ENCODE measurements at places on chromosomes 11 and 22.

DNA sequence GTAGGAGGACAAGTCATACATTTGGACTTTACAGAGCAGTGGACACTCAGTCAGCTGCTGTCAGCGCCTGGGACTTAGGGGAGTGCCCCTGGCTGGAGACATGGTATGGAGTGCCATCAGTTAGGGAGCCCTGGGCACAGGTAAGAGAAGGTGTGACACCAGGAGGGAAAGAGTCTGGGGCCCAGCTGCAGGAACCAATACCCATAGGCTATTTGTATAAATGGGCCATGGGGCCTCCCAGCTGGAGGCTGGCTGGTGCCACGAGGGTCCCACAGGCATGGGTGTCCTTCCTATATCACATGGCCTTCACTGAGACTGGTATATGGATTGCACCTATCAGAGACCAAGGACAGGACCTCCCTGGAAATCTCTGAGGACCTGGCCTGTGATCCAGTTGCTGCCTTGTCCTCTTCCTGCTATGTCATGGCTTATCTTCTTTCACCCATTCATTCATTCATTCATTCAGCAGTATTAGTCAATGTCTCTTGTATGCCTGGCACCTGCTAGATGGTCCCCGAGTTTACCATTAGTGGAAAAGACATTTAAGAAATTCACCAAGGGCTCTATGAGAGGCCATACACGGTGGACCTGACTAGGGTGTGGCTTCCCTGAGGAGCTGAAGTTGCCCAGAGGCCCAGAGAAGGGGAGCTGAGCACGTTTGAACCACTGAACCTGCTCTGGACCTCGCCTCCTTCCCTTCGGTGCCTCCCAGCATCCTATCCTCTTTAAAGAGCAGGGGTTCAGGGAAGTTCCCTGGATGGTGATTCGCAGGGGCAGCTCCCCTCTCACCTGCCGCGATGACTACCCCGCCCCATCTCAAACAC lies 850 bp upstream of the MIF start:
- no peak for DNase-seq

- peak; percentile 81 for DNase-seq
Observed at GRCh38 chr11:46120346-46121300, 631 bp downstream of the PHF21A start.

- no peak for DNase-seq
Observed at GRCh38 chr11:2157294-2158040, 3.5 kb downstream of the INS start.

DNA sequence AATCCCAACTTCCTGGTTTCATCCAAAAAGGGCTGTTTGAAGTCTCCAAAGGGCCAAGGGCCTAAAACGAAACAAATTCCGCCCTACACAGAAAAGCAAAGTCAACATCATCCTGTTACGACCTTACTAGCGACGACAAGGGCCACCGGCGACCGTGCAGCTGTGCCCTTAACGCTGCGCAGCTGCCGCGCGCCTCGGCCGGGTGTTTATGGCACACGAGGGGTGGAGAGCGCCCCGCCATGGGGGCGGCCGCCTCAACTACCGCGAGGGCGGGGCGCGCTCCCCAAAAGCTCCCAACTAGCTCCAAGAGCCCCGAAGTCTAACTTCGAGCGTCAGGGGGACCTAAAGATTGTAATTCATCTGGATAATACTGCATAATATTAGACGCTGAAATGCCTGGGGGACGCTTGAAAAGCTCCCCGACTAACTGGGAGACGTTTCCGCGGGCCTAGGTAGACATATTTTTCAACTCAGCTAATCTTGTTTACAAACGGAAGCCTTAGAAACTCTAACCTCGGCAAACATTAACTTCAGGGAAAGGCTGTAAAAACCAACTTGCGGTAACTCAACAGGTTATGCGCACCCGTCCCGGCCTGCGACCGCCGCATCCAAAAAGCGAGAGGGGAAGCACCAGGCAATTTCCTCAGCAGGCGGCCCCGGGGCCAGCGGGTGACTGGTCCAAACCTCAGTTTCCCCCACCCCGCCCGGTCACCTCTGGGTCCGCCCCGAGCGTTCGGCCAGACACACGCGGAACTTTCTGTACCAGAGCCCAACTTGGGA lies 694 bp downstream of the TMEM123 start:
- no peak for DNase-seq

GRCh38 chr11:65792456-65792855 lies 5.6 kb downstream of the OVOL1 start:
- DNase-seq = no peak

DNA sequence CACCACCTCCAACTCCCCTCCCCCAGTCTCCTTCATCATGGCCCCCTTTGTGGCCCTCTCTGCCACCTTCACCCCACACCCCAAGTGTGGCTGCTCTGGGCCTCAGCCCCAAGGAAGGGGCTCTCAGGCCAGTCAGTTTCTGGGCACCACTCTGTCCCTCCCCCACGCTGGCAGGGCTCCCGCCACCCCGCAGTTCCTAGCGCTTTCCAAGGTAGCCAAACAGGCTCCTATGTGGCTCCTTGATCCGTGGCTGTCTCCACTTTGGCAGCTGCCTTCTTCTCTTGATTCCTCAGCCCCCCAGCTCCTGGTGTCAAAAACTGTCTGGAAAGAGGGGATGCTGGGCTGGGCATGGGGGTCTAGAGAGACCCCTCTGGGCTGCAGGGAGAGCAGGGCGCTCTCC lies 10.4 kb upstream of the CACNA1I start:
- DNase-seq = no peak

GRCh38 chr11:574632-575312 lies 1.5 kb upstream of the PHRF1 start:
- no peak for DNase-seq

GRCh38 chr11:47143322-47143721 lies 33.4 kb downstream of the ARFGAP2 start:
- no peak for DNase-seq

DNA sequence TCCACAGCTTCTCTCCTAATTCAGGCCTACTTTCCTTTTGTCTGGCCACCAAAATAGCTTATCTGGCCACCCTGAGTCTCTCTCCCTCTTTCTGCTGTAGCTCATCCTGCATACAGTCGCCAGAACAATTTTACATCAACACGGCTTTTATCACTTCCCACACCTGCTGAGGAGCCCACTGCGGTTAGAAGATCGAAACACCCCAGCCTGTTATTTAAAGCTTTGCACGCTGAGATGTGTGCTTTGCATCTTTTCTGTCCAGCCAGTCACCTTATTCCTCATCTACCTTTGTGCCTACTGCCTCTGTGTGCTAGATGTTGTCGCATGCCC lies 96.0 kb downstream of the COMMD9 start:
- DNase-seq = no peak

GRCh38 chr11:65124480-65125196 lies 2.5 kb downstream of the MRPL49 start:
- no peak for DNase-seq

DNA sequence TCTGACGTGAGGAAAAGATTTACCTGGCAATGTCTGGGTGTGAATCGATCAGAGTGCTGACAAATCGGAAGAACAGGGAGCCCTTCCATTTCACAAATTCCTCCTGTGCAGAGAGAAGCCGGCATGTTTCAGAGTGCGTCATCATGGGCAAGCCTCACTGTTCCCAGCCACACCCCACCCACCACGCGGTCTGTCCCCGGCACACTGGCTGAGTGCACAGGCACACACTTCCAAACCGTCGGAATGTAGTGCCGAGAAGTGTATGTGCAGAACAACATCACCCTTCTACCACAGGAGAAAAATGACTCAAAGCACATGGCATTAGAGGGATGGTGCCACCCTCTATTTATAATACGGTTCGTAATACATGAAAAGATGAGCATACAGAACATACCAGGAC lies 47.5 kb downstream of the NCAPD3 start:
- DNase-seq = no peak

GRCh38 chr11:59062602-59063529 lies 23.2 kb upstream of the GLYATL1B start:
- DNase-seq = no peak

DNA sequence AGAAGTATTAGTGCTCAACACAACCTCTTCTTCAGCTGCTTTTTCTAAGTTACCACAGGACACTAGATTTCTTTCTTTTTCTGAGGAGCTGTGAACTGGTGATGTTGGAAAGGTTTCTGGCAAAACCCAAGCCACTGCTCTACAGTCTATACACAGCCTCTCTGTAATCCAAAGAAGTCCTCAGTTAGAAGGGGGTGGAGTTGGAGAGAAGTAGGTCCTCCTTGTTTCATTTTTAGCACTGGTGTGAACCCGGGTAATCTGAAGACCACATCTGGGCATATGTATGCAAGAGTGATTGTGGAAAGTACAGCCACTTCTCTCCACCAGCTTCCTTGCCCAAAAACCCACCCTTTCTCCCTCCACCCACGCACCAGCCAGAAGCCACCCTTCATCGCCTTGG lies 1168.1 kb downstream of the LRRC4C start:
- DNase-seq = no peak

DNA sequence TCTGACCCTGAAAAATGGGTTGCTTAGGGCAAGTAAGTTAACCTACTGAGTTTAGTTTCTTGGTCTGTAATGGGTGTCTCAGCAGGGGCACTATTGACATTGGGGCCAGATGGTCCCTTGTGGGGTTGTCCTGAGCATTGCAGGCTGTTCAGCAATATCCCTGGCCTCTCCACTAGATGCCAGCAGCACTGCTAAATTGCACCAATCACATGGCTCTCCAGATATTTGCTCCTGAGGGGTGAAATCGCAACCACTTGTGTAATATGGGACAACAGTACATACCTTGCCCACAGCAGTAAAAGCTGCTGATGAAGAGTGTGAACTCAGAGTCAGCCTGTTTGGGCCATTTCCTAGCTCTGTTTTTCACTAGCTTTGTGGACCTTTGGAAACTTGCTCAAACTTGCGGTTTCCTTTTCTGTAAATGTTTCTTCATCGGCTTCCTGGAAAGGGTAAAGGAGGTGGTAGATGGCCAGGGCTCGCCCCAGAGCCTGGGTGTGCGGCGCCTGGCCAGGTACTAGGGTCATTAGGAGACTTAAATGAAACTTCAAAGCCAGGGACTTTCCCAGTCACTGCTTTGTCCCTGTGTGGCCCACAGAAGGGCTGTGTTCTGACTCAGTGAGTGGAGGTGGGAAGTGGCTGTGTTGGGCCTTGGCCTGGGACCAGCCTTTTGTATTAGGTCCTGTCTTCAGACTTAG lies 13.0 kb downstream of the NCF4 start:
- no peak for DNase-seq

DNA sequence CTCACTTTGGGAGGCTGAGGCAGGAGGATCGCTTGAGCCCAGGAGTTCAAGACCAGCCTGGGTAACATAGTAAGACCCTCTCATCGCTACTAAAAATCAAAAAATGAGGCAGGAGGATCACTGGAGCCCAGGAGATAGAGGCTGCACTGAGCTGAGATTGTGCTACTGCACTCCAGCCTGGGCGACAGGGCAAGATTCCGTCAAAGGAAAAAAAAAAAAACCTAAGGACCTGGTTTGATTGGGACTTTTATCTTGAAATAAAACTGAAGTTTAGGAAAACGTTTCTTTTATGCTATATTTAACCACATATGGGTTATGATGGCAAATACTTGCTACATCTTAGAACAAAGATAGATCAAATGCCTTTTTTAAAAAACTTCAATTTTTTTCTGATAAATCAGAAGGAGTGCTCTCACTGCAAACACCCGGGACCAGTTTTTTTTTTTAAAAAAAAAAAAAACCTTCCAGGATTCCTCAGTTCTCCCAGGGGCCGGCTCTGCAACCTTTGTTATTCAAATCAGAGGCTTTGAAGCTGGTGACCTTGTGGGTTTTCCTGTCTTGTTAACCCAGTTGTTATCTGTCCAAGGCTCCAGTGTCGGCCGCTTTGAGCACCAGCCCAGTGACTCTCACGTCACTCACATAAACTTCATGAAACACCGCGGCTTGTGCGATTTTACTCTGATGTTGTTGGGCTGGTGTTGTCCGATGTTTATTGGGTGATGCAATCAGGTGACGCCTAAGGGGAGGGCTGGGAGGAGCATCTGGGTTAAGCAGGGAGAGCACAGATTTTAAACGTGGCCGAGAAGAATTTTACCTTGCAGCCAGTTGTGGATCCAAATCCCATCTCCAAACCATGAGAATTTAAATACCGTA lies 24.7 kb upstream of the SLC22A12 start:
- peak; percentile 80 for DNase-seq

Data from left renal cortex interstitium (tissue), 4 donors.